ENCODE measurements at places on chromosomes 3 and 15. TPM values are rescaled to one million over a fixed set of nuclear protein-coding genes. Genes with fewer than 3 reads are reported as not detected.

The PLA1A gene
- not detected for total RNA-seq

DNA sequence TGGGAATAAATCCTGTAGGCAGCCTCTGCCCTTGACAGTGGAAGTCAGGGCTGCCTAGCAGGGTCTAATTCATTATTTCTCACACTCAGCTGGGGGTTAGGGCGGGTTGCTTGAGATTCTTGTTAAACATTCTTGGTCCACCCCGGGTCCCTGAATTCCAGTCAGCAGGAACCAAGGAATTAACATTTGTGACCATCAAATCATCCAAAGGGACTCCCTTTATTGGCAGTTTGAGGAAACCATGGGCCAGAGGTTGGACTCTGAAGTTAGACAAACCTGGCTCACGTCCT is 122.8 kb downstream of the EEFSEC start:
- H3K27ac ChIP-seq = no peak overlapping the region
- H3K4me3 ChIP-seq = no peak overlapping the region
- H3K4me1 ChIP-seq = no peaks in the 10 kb centered on the region
- H3K27me3 ChIP-seq = no peaks in the 10 kb centered on the region
- DNase-seq = no peak

The SUCNR1 gene
- total RNA-seq = 0.17 TPM

- peaks cover under 1% of the 10 kb centered on the region for H3K4me1 ChIP-seq
- no peak overlapping the region for H3K4me3 ChIP-seq
- no peak overlapping the region for H3K27ac ChIP-seq
- H3K36me3 ChIP-seq = no peaks in the 10 kb centered on the region
- peaks cover 3% of the 10 kb centered on the region for H3K27me3 ChIP-seq
- DNase-seq = no peak
Measured at GRCh38 chr3:42689421-42690014, 4.2 kb downstream of the KLHL40 start.

The SI gene
- total RNA-seq = not detected

- H3K36me3 ChIP-seq = no peaks in the 10 kb centered on the region
- H3K27me3 ChIP-seq = no peaks in the 10 kb centered on the region
- H3K4me1 ChIP-seq = peaks cover 45% of the 10 kb centered on the region
- peak; percentile 82 for DNase-seq
- H3K4me3 ChIP-seq = peak overlapping the region; percentile 93
- no peak overlapping the region for H3K27ac ChIP-seq
Measured at GRCh38 chr15:70101459-70102113, 3.9 kb upstream of the TLE3 start.

- no peaks in the 10 kb centered on the region for H3K27me3 ChIP-seq
- H3K4me3 ChIP-seq = no peak overlapping the region
- no peak overlapping the region for H3K27ac ChIP-seq
- H3K4me1 ChIP-seq = no peaks in the 10 kb centered on the region
Measured at GRCh38 chr3:113783463-113783862, 36.6 kb downstream of the ATP6V1A start.

The KLHL6 gene
- total RNA-seq = 0.15 TPM

DNA sequence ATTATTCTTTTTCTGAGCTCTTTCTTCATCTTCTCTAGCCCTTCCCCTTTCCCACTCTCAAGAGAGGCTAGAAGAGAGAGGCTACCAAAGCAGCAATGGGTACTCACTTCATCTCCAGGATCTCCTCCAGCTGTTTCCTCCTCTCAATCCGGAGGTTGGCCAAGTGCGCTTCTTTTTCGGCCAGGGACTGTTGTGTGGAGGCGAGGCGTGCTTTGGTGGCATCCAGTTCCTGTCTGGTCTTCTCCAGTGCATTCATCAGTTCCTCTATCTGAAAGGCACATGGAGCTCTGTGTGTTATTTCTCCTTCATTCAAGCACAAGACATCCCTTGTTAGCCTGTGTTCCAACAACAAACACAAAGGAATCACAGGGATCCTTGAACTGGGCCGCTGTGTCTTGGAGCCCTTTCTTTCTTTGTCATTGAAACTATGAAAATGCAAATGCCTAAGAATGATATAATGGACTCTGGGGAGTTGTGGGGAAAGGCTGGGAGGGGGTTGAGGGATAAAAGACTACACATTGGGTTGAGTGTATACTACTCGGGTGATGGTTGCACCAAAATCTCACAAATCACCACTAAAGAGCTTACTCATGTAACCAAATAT is 401.3 kb upstream of the WNT5A start:
- no peak overlapping the region for H3K27ac ChIP-seq
- DNase-seq = no peak
- H3K27me3 ChIP-seq = no peaks in the 10 kb centered on the region
- no peaks in the 10 kb centered on the region for H3K36me3 ChIP-seq

- H3K4me1 ChIP-seq = no peaks in the 10 kb centered on the region
- no peak overlapping the region for H3K27ac ChIP-seq
- H3K36me3 ChIP-seq = no peaks in the 10 kb centered on the region
- no peak overlapping the region for H3K4me3 ChIP-seq
- H3K27me3 ChIP-seq = no peaks in the 10 kb centered on the region
- no peak for DNase-seq
Measured at GRCh38 chr3:138782755-138783154, 52.0 kb downstream of the PIK3CB start.

GRCh38 chr3:16476636-16477035 is 36.9 kb downstream of the RFTN1 start:
- no peaks in the 10 kb centered on the region for H3K4me1 ChIP-seq
- H3K36me3 ChIP-seq = no peaks in the 10 kb centered on the region
- H3K27ac ChIP-seq = no peak overlapping the region
- no peak for DNase-seq
- H3K27me3 ChIP-seq = no peaks in the 10 kb centered on the region

- no peak overlapping the region for H3K4me3 ChIP-seq
- H3K27me3 ChIP-seq = no peaks in the 10 kb centered on the region
- H3K36me3 ChIP-seq = no peaks in the 10 kb centered on the region
- H3K4me1 ChIP-seq = peaks cover 9% of the 10 kb centered on the region
- no peak overlapping the region for H3K27ac ChIP-seq
- no peak for DNase-seq
Measured at GRCh38 chr15:74147051-74147450, 16.7 kb downstream of the ISLR2 start.

DNA sequence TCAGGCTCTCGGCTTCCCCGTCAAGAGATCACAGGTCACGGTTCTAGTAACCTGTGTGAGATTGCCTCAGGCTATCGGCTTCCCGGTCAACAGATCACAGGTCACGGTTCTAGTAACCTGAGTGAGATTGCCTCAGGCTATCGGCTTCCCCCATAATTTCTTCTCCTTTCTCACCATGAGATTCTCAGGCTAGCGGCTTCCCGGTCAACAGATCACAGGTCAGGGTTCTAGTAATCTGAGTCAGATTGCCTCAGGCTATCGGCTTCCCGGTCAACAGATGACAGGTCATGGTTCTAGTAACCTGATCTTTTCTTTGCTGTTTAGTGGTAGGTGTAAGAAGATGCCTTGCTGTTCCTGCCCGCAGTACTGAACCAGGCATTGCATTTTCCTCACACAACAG is 418.2 kb upstream of the ZNF717 start:
- H3K27me3 ChIP-seq = no peaks in the 10 kb centered on the region
- no peaks in the 10 kb centered on the region for H3K36me3 ChIP-seq
- H3K4me3 ChIP-seq = no peak overlapping the region
- no peak for DNase-seq
- H3K27ac ChIP-seq = no peak overlapping the region

- no peaks in the 10 kb centered on the region for H3K4me1 ChIP-seq
- no peak overlapping the region for H3K4me3 ChIP-seq
- H3K27ac ChIP-seq = no peak overlapping the region
- peaks cover 11% of the 10 kb centered on the region for H3K36me3 ChIP-seq
- DNase-seq = no peak
Measured at GRCh38 chr3:42550250-42550649, 31.5 kb downstream of the SEC22C start.

The AGBL1 gene
- not detected for total RNA-seq

The LTF gene
- not detected for total RNA-seq

The ATP8B4 gene
- 0.25 TPM for total RNA-seq

DNA sequence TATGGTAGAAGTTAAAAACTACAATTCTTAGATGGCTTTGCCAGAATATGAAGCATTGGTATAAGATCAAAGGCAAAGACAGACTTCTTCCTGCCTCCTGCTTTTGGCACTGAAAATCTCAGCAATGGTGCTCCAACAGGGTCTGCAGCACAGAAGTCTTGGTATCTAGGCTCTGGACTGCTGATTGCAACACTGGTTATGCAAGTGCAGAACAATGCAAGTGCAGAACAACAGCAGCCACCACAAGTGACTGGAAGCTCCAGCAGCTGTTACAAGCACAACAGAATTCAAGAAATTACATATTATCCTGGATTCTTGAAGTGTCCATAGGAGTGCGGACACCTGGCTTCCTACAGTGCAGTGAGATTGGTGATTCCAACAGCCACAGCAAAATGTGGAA is 33.7 kb downstream of the ZBTB20 start:
- no peak for DNase-seq
- no peaks in the 10 kb centered on the region for H3K27me3 ChIP-seq
- H3K36me3 ChIP-seq = no peaks in the 10 kb centered on the region
- no peaks in the 10 kb centered on the region for H3K4me1 ChIP-seq
- no peak overlapping the region for H3K4me3 ChIP-seq

The ZNF639 gene
- total RNA-seq = 47.5 TPM

The ZNF502 gene
- total RNA-seq = 1.5 TPM

GRCh38 chr3:124486324-124486723 is 243.9 kb upstream of the UMPS start:
- no peaks in the 10 kb centered on the region for H3K36me3 ChIP-seq
- DNase-seq = no peak
- H3K27me3 ChIP-seq = peaks cover 30% of the 10 kb centered on the region
- peaks cover 3% of the 10 kb centered on the region for H3K4me1 ChIP-seq
- H3K4me3 ChIP-seq = no peak overlapping the region
- H3K27ac ChIP-seq = no peak overlapping the region

GRCh38 chr15:101167753-101168462 is 83.9 kb downstream of the CHSY1 start:
- H3K4me3 ChIP-seq = no peak overlapping the region
- H3K36me3 ChIP-seq = no peaks in the 10 kb centered on the region
- peaks cover 6% of the 10 kb centered on the region for H3K4me1 ChIP-seq
- H3K27me3 ChIP-seq = no peaks in the 10 kb centered on the region
- H3K27ac ChIP-seq = peak overlapping the region; percentile 33
- peak; percentile 31 for DNase-seq

The FILIP1L gene
- 0.17 TPM for total RNA-seq

- no peaks in the 10 kb centered on the region for H3K36me3 ChIP-seq
- H3K27ac ChIP-seq = no peak overlapping the region
- no peaks in the 10 kb centered on the region for H3K27me3 ChIP-seq
- no peak for DNase-seq
- no peaks in the 10 kb centered on the region for H3K4me1 ChIP-seq
- H3K4me3 ChIP-seq = no peak overlapping the region
Measured at GRCh38 chr3:70856414-70857162, 544.1 kb upstream of the MDFIC2 start.

- no peak overlapping the region for H3K4me3 ChIP-seq
- H3K27ac ChIP-seq = no peak overlapping the region
- no peaks in the 10 kb centered on the region for H3K36me3 ChIP-seq
Measured at GRCh38 chr15:31070867-31071266, 30.7 kb downstream of the TRPM1 start.
